ENCODE measurements at places on chromosomes 11 and 22. TPM values are rescaled to one million over a fixed set of nuclear protein-coding genes. Genes with fewer than 3 reads are reported as not detected.
A peak's percentile ranks its signal among the peaks of the same experiment; 100 is the strongest.

DNA sequence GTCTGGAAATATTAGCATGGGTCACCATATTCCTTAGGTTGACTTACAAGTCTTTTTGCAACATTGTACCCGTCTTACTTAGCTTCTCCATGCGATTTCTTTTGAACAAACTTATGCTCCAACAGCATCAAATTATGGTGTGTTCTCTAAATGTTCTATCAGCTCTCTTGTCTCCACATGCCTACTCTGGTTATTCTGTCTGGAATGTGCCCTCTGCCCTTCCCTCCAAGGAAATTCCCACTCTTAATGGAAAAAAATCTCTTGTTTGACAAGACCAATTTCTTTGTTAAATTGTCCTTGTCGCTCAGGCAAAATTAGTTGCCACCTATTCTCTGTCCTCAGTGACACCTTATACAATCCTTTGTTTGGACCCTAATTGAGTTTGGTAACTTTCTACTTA is 522.8 kb upstream of the LUZP2 start:
- no peak for DNase-seq

The CDCA5 gene
- total RNA-seq: 84.8 TPM

DNA sequence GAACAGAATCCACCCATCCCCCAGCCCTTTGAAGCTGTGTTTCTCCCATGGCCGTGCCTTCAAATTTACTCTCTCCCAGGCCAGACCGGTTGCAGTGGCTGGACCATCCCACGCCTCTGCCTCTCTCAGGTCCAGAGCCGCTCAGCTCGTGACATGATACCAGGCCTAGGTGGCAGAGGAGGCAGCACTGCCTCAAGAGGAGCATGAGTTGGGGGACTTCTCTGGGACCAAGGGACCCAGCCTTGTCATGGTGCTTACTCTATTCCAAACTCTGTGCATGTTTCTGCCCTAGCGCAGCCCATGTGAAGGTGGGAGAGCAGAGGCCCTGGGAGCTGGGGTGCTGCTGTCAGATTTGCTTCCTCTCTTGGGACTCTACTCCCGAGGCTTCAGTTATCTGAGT is 51.0 kb downstream of the TRAF6 start:
- DNase-seq: no peak

GRCh38 chr11:56776809-56777208 is 28.3 kb upstream of the OR9G4 start:
- DNase-seq: no peak

The KCNJ5 gene
- total RNA-seq: 0.14 TPM

DNA sequence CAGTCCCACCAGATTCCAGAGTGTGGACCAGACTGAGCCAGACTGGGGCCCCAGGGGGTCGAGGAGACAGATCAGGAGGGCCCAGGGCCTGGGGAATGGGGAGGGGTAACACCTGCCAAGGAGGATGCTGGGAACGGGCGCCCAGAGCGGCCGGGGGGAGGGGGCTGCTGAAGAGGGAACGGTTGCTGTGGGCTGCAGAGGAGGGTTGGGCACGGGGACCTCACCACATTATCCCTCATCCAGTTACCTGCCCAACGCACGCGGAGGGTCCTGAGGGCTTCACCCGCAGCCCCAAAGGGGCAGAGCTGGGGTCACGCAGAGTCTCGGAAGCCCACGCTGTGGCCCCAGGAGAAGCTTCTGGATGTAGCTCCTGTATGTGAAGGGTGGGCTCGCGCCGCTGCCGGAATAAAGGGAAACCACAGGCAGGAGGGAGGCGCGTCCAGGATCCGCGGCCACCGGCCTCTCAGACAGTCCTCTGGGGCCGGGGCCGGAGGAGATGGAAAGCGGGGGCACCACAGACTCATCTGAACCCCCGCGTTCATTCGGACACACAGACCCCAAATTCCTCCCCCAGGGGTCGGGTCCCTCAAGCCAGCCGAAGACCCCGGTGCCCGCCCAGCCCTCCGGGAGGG is 866 bp upstream of the SELENOO start:
- DNase-seq: no peak

- no peak for DNase-seq
Observed at GRCh38 chr11:1908618-1909017, 10.9 kb upstream of the TNNT3 start.

The SPI1 gene
- not detected for total RNA-seq

DNA sequence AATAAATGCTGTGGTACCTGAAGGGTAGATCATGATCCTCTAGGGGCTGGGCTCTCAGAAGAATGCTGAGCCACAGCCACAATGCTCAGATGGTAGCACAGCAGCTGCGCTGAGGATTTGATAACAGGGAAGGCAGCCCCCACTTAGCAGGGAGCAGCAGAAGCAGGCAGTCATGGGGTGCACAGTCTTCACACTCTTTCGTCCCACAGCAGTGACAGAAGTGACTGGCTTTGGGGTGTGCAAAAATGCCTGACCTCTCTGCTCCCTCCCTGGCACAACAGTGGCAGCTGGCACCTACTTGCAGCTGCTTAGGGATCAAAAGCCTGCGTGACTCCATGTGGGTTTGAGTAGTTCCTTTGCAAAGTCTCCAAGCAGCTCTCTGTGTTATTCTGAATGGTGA is 1349.8 kb upstream of the RAG2 start:
- no peak for DNase-seq

DNA sequence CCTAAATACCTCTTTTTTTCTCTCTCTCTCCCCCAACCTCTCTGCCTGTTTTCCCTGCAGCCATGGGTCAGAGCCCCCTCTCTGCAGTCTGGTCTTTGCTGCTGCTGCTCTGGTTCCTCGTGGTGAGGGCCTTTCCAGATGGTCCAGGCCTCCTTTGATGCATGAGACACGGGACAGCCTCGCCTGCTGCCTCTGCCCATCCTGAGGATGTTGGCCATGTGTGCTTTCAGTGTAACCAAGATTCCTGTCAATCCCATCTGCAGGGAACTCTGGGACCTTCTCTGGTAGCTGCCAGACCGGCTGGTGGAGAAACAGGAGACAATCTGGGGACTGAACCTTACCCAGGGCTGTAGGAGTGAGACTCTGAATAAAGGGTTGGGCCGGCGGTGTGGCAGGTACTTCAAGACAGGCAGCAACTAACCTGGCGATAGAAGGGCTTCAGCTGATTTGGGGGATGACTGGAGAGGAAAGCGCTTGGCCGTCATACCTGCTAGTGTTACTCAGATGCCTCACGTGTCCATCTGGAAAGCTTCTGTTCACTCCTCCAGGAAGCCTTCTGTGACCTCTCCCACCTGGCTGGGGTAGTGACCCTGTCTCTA is 7.1 kb downstream of the CHRNA10 start:
- DNase-seq: no peak

GRCh38 chr22:18001040-18001893 is 23.1 kb downstream of the MICAL3 start:
- peak; percentile 76 for DNase-seq

DNA sequence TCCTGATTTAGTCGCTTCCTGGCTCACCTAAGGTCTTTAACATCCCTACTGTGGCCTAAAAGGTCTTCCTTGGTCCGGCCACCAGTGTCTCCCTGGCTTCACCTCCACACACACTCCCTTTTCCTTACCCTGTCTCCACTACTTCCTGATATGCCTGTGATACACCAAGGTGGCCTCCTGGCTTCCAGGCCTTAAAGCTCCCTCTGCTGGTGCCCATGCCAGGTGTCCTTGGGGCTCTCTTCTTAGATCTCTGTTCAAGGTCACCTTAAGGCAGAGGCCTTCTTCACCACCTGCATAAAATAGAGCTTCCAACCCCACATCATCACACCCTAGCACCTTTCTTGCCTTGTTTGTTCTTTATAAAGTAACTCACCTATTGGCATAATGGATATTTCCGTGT is 787.7 kb downstream of the NTM start:
- DNase-seq: no peak

The VPREB1 gene
- total RNA-seq: not detected

GRCh38 chr11:37504921-37505320 is 906.9 kb upstream of the RAG2 start:
- no peak for DNase-seq

GRCh38 chr11:58742140-58742539 is 10.4 kb upstream of the GLYAT start:
- DNase-seq: no peak

GRCh38 chr11:83064011-83064410 is 7.7 kb downstream of the RAB30 start:
- no peak for DNase-seq

The CDON gene
- total RNA-seq: 21.3 TPM

Measured in neural crest cell (in vitro differentiated cells).